Putamen (tissue), 1 donor: ENCODE measurements at places on chromosomes 4 and X.

DNA sequence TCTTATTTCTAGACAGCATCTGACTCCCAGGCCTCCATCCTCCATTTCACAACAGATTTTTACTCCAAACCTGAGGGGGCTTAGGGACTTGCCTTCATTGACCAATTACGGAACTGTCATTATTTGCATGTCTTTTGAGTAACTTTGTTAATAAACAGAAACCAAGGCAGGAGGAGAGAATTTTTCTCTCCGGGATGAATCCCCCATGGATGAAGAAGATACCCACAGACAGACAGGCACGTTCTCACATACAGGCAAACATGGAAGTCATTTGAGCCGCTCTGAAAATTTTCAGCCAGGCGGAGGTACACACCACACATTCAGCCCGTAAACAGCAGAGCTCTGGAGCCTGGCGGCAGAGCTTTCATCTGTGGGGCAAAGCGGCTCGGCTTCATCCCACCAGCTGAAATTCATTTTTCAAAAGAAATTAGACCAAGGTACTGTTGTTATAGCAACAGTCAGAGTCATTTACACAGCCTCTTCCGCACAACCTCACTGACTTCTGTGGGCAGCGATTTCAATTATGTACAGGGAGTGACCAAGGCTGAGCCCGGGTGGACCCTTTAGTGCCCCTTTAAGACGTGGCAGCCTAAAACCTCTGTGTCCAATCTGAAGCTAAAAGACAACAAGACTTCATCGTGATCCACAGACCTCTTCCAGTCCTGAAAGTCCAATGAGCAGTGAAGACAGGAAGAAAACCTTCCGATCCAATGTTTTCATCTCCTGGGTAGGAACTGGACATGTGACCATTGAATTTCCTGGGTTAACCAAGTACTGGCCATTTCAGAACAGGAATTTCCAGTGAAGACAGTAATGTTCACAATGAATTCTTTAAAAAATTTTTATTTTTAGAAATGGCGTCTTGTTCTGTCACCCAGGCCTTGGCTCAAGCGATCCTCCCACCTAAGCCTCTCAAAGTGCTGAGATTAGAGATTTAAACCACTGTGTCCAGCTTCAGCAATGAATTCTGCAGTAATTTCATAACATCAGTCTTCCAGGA, 237.0 kb downstream of the MGST2 start:
- DNase-seq = no peak

DNA sequence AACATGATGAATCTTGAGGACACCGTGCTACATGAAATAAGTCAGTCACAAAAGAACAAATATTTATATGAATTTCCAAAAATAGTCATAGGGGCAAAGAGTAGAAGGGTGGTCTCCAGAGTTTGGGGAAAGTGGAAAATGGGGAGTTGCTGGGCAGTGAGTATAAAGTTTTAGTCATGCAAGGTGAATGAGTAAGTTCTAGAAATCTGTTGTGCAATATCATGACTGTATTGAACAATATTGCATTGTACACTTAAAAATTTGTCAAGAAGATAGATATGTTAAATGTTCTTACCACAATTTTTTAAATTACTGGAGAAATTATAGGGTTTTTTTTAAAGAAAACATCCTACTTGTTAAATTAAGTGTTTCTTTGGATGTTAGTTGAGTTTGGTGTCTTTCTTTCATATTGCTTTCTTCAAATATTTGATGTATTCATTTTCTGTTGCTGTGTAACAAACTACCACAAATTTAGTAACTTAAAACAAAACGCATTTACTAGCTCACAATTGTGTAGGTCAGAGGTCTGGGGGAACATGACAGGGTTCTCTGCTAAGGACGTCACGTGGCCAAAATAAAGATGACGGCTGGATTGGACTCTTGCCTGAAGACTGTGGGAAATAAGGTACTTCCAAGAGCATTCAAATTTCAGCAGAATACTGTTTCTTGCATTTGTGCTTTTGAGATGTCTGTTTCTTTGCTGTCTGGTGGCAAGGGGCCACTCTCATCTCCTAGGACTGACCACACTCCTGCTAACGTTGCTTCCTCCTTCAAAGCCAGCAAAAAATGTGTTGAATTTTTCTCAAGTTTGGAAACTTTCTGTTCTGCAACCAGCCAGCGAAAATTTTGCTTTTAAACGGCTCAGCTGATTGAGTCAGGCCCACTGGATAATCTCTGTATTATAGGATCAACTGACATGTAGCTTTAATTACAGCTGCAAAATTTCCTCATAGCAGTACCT, 76.7 kb downstream of the CPEB2 start:
- DNase-seq = no peak

DNA sequence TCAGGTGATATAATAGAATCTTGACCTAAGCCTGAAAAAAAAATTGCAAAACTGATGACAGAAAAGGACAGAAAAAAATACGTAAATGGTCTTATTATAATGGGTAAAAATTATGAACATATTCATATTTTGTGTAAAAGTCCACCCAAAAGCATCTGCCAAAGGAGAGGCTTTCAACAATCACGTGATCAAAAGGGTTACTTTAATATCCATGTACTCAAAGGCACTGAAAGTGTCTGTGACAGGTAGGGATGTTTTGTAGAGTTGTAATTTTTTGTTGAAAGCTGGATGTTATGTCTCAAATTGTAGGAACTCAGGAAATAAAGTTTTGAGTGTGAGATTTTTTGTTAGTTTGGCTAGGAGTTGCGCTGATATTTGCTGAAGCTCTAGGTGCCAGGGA, 144.8 kb upstream of the GALNTL6 start:
- DNase-seq = no peak

GRCh38 chr4:94961420-94961819, 203.7 kb downstream of the BMPR1B start:
- DNase-seq = no peak

DNA sequence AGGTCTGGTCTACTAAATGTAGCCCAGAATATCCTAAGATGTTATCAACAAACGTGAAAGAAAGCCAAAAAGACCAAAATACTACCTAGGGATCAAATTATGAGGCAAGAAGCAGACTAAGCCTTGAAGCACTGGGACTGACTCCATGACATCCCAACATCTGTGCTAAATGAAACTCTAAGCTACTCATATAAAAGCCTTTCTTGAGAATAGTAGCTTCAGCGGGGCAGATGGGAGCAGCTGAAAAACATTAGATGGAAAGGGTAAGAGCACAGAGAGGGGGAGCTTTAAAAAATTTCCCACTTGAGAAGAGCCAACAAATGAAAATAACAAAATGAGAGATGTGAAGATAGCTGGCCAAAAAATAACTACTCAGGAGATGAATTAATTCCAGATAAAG, 81.7 kb downstream of the MAD2L1 start:
- DNase-seq = no peak

- no peak for DNase-seq
Measured at GRCh38 chr4:138189206-138189605, 52.9 kb downstream of the SLC7A11 start.

- no peak for DNase-seq
Measured at GRCh38 chrX:45240301-45240700, 39.6 kb upstream of the DIPK2B start.

- DNase-seq = no peak
Measured at GRCh38 chrX:18537068-18537467, 111.7 kb downstream of the CDKL5 start.

- no peak for DNase-seq
Measured at GRCh38 chr4:77376788-77377460, 219.9 kb downstream of the CCNG2 start.
